ENCODE measurements at places on chromosomes 2 and 18.

GRCh38 chr18:42087876-42088275 lies 132.8 kb downstream of the PIK3C3 start:
- no peak for DNase-seq

DNA sequence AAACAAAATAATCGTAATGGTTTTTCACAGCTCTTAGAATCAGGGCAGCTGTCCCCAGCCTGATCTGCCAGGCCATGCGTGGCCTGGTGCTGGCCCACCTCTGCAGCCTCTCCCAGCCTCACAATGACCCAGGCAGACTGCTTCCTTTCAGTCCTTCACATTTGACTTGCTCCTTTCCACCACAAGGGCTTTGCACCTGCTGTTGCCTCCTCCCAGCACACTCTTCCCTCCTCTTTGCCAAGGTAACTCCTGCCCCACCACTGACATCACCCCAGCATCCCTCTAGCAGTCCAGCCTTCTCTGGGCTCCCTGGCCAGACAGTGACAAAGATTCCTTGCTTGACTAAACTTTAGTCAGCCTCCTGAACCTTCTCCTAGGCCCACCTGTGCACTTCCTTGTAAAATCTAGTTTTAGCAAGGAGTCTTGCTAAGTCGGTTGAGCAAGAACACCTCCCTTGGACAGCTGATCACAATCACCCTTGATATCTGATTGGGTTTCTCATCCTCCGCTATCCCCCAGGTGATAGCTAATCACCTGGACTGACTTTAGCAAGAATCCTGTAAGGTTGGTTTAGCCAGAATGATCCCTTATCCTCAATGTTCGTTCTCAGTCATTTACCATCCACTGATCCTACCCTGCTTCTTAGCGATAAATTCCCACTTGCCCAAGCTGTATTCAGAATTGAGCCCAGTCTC lies 16.2 kb upstream of the RAB11FIP5 start:
- DNase-seq, result no peak

- DNase-seq, result no peak
Observed at GRCh38 chr2:70214365-70214764, 23.5 kb upstream of the C2orf42 start.

DNA sequence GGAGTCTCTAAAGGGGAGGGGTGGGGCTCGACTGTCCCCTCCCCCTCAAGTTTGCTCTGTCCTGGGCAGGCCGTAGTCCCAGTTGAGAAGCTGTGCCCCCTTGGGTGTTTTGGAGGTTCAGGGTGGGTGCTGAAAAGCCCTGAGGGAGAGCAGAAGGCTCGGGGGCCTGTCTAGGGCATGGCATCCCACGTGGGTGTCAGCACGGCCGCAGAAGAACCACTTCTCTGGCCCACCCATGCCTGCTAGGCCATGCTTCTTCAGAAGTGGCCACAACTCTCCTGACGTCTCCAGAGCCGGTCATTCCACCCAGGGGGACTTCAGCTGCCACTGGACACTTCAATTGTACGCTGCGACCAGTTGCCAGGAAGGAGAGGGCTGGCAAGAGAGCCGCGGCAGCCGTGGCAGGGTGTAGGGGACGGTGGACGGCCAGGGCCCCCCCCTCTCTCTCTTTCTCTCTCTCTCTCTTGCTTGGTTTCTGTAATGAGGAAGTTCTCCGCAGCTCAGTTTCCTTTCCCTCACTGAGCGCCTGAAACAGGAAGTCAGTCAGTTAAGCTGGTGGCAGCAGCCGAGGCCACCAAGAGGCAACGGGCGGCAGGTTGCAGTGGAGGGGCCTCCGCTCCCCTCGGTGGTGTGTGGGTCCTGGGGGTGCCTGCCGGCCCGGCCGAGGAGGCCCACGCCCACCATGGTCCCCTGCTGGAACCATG lies at the start of gene INPP5D:
INPP5D (plus strand) TSS at position 546 of the 704 bp plus-strand sequence; CDS start at position 683, 137 bp downstream.
- DNase-seq, result no peak

DNA sequence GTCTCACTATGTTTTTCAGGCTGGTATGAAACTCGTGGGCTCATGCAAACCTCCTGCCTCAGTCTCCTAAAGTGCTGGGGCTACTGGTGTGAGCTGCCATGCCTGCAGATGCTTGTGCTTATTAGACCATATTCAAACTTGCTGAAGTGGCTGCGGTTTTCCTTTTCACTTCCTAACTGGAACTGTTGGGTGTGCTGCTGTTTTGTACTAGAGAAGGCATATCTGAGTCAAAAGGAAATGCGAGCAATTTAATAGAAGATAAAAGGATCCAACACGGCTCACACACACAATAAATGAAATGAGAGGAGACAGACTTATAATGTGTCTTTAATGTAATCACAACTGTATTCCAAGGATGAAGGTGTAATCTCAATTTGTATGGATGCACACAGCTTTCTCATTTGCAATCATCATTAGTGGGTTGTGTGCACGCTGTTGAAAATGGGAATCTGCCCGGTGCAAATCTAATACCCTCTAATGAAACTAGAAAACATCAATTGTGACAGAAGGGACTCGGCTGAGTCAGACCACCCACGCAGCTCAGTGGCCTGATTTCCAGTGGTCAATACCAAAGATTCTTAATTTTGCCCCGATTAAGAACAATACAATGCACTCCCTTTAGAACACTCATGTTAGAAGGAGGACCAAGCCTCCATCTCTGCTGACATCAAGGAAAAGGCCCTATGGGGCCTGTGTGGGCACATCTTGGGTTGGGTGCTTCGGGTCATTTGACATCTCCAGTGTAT lies 532.7 kb downstream of the TDRD15 start:
- no peak for DNase-seq

- peak; percentile 39 for DNase-seq
Observed at GRCh38 chr2:164803776-164804466, 37.7 kb downstream of the COBLL1 start.

GRCh38 chr2:223532161-223532560 lies 70.0 kb downstream of the SCG2 start:
- DNase-seq, result peak; percentile 37

GRCh38 chr18:59810735-59811520 lies 88.9 kb upstream of the PMAIP1 start:
- DNase-seq, result no peak

DNA sequence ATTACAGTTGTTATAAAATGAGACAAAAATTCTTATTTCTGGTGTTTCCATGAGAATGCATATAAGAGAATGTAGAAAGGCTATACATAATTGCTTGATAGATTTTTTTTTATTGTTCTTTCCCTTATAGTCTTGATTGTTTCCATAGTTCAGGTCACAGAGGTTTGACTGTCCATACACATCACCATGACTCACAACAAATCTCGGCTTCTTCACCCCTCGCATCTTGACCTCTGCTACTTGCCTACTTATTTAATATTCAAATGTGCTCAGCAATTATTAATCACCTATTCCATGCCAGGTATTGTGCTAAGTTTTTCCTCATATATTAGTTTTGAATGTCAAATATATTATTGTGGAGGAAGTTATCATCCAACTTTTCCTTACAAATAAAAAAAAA lies 789.6 kb downstream of the RNF144A start:
- DNase-seq, result peak; percentile 12

GRCh38 chr2:70508711-70509462 lies 44.7 kb downstream of the TGFA start:
- DNase-seq, result no peak

- peak; percentile 36 for DNase-seq
Observed at GRCh38 chr2:33788044-33788443, 188.9 kb upstream of the FAM98A start.

GRCh38 chr18:10194592-10194991 lies 259.8 kb upstream of the APCDD1 start:
- DNase-seq, result no peak

- no peak for DNase-seq
Observed at GRCh38 chr18:23887493-23887892, 127.1 kb upstream of the TTC39C start.

GRCh38 chr18:79518028-79518682 lies 122.4 kb downstream of the NFATC1 start:
- no peak for DNase-seq

GRCh38 chr2:29066271-29066860 lies 8.0 kb downstream of the PCARE start:
- no peak for DNase-seq

GRCh38 chr18:58205443-58206160 lies 161.6 kb downstream of the NEDD4L start:
- DNase-seq, result peak; percentile 90

DNA sequence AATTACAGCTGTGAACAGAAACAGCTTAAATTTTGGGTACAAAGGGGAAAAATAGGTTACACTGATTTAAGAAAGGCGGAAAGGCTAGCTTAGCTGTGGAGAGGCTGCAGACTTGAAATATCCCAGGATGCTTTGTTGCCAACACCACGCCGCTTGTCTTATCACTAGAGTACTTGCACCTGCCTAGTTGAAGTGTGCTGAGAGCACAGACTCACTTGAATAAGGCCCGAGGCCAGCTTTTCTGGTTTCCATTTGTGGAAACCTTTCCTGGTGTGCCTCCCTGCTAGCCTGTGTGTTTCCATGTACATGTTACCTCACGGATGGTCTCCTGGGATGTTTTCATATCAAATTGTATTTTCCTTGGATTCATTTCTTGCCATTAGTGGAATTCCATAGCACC lies 3.2 kb downstream of the CABLES1 start:
- no peak for DNase-seq

DNA sequence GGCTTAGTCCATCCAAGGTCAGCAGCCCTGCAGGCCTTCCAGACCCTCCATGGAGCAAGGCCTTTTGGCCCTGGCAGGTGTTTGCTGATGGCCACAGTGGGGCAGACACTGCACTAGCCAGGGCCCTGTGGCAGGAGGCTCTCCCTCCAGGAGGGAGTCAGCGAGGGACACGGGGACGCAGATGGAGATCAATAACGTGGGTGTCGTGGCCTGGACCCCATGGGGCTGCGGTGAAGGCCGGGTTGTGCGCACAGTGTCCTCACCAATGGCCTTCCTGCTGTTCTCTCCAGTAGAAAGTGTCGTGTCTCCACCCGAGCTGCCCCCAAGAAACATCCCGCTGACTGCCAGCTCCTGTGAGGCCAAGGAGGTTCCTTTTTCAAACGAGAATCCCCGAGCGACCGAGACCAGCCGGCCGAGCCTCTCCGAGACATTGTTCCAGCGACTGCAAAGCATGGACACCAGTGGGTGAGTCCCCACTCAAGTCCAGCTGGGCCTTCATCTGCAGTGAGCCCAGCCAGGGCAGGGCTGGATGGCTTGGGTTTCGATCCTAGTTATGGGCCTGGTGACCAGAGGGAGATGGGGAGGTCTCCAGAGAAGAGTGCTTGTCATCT lies 65.4 kb downstream of the INPP5D start:
- no peak for DNase-seq

DNA sequence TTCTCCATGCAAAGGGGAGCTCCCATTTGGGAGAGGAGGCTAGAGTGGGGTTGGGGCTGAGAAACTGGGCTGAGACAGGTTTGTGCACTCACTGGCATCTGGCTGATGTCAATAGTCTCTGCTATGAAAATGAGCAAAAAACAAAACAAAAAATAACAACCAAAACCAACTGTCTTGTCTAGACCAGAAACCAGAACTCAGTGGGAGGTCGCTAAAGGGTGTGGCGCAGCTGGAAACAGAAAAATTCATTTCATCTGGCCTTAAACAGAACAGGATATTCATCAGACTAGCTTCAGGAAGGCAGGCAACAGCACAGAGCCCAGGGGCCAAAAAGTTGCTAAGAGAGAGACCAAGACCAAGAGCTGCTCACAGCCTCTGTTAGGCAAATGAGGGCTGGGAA lies 126.1 kb downstream of the THNSL2 start:
- no peak for DNase-seq

GRCh38 chr2:42142547-42143184 lies 26.5 kb upstream of the EML4 start:
- DNase-seq, result no peak

GRCh38 chr2:170762760-170763159 lies 7.4 kb upstream of the ERICH2 start:
- DNase-seq, result no peak

- DNase-seq, result peak; percentile 93
Observed at GRCh38 chr2:18991177-18992168, 366.9 kb downstream of the OSR1 start.

- no peak for DNase-seq
Observed at GRCh38 chr2:136101042-136101441, 16.9 kb downstream of the CXCR4 start.

GRCh38 chr2:36824273-36824672 lies 127.8 kb downstream of the VIT start:
- DNase-seq, result no peak

DNA sequence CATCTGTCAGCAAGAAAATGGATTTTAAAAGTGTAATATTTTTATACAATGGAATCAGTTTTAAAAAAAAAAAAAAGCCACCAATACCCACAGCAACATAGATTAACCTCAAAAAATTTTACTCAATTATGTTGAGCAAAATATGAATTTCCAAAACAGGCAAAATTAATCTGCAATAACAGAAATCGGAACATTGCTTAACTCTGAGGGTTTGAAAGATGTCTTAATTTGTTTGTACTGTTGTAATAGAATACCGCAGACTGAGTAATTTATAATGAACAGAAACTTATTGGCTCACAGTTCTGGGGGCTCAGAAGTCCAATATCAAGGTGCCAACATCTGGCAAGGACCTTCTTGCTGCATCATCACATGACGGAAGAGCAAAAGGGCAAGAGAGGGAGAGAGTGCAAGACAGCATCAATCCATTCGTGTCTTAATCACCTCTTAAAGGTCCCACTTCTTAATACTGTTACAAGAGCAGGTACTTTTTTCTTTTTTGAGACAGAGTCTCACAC lies 31.8 kb upstream of the TNFAIP6 start:
- no peak for DNase-seq

DNA sequence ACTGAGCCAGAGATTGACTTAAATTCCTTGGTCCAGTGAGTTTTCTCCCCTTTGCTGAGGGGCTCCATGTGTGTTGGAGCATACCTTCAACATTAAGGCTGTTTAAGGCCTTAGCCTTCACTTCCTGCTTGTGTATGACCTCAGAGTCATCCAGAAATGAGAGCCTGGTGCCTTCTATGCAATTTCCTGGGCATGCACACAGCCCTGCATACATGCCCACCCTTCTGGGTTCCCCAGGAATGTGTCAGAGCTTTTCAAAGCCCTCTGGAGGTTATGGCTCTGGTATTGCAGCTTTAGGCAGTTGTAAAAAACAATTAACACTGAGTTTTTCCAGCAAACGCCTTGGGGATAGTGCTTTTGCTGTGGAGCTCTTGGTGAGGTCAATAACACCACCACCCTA lies 16.7 kb downstream of the IL1R1 start:
- peak; percentile 36 for DNase-seq

All from fibroblast of skin of right biceps (primary cell).